Chondrocyte (in vitro differentiated cells): ENCODE measurements at places on chromosomes 16 and 17. TPM values are rescaled to one million over a fixed set of nuclear protein-coding genes. Genes with fewer than 3 reads are reported as not detected.

PIMREG gene
- total RNA-seq, result 5.2 to 7.4 TPM (median 7.0 TPM) in 3 replicates

DNA sequence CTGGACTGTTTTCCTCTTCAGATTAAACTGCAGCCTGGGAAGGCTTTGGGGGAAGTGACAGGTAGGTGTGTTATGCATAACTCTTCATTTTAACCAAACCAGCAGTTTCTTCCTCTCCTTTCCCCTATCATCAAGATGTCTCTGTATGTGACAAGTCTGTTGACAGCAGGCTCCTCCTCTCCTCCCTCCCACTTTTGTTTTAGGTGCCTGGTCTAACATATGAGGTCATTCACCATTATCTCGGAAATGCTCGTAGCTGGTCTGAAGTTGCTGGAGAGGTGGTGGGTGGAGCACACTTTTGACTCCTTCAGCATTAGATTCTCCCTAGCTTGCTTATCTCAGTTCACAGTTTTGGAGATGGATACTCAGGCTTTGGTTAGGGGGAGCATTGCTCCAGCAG, 571.0 kb upstream of the EEF2KMT start:
- H3K36me3 ChIP-seq, result no peaks in the 10 kb centered on the region
- no peaks in the 10 kb centered on the region for H3K27me3 ChIP-seq
- no peak overlapping the region for H3K4me3 ChIP-seq
- no peak for DNase-seq

TBC1D3E gene
- total RNA-seq, result not detected in 3 replicates

RCVRN gene
- total RNA-seq, result not detected in 3 replicates

DNA sequence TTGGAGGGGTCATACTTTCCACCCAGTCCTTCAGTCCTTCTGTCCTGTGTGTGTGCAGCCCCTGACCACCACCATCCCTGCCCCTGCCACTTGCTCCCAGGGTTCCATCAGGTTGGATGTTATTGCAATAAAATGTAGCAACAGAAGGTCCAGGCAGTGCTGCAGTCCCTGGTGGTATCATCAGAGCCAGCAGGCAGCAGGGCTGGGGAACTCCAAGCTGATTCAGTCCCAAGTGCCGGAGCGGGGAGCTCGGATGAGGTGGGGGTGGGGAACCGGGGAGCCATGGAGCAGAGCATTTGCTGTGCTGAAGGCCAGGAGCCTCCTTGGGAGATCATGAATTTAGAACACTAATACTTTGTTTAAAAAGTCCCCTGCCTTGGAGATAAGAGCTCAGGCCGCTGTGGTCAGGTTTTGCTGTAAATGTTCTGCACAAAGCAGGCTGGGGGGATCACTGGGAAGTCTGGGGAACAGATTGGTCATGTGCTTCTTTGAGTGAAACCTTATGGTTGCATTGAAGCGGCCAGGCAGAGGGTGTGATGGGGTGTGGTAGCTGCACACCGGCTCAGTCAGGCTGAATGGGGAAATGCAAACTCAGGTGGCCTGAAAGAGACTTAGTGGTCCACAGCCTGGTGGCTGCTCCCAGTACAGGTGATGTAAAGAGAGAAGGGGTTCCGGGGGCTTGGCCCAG, 225.9 kb downstream of the SEC14L1 start:
- H3K36me3 ChIP-seq, result no peaks in the 10 kb centered on the region
- no peak overlapping the region for H3K4me3 ChIP-seq
- peak overlapping the region; percentile 94 for H3K27ac ChIP-seq
- peak; percentile 65 for DNase-seq

DNA sequence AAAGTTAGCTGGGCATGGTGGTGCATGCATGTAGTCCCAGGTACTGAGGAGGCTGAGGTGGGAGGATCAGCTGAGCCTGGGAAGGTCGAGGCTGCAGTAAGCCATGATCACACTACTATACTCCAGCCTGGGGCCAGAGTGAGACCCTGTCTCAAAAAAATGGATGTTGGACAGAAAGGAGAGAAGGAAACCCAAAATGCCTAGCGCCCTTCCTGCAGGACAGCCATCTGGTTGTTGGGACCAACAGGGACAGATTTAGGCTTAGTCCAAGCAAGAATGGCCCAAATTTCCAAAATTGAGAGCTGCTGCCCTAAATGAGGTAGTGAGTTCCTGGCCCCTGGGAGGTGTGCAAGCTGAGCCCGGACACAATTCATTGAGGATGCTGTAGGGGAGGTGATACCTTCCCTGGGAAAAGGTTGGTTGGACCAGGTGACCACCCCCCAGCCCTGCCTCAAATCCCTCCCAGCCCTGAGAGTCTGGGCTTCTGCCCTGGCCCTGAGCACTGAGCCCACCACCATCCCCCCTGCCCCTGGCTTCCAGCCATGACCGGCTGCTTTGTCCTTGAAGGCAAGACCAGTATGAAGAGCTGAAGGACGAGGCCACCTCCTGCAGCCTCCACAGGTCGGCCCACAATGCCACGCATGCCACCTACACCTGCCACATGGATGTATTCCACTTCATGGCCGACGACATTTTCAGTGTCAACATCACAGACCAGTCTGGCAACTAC, 35.1 kb downstream of the IL21R start:
- H3K4me3 ChIP-seq, result no peak overlapping the region
- peak; percentile 79 for DNase-seq
- H3K36me3 ChIP-seq, result peaks cover 4% of the 10 kb centered on the region
- H3K27ac ChIP-seq, result no peak overlapping the region
- no peaks in the 10 kb centered on the region for H3K27me3 ChIP-seq
- peaks cover 13% of the 10 kb centered on the region for H3K4me1 ChIP-seq

MYH1 gene
- not detected in 3 replicates for total RNA-seq

- no peaks in the 10 kb centered on the region for H3K27me3 ChIP-seq
- peak overlapping the region; percentile 5 for H3K4me3 ChIP-seq
- H3K36me3 ChIP-seq, result no peaks in the 10 kb centered on the region
- DNase-seq, result no peak
Measured at GRCh38 chr17:43841282-43841681, 5.7 kb upstream of the CD300LG start.

DNA sequence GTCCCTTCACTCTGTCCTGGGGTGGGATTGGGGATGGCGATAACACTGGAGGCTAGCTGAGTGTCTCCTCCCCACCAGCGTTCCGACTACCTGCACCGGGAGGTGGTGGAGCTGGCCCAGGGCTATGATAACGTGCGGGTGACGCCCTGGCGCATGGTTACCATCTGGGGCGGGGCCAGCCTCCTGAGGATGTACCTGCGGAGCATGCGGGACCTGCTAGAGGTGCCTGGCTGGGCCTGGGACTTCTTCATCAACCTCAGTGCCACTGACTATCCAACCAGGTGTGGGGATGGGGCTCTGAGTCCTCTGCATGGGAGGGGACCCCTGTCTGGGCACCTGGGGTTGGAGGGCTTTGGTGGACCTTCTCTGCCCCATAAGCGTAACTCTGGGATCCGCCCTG, 8.8 kb downstream of the XYLT2 start:
- no peak overlapping the region for H3K27ac ChIP-seq
- no peak for DNase-seq
- H3K4me1 ChIP-seq, result peaks cover 5% of the 10 kb centered on the region
- no peaks in the 10 kb centered on the region for H3K27me3 ChIP-seq

MSLN gene
- total RNA-seq, result 0.41 TPM in 1 of 3 replicates, not detected in the others

DNA sequence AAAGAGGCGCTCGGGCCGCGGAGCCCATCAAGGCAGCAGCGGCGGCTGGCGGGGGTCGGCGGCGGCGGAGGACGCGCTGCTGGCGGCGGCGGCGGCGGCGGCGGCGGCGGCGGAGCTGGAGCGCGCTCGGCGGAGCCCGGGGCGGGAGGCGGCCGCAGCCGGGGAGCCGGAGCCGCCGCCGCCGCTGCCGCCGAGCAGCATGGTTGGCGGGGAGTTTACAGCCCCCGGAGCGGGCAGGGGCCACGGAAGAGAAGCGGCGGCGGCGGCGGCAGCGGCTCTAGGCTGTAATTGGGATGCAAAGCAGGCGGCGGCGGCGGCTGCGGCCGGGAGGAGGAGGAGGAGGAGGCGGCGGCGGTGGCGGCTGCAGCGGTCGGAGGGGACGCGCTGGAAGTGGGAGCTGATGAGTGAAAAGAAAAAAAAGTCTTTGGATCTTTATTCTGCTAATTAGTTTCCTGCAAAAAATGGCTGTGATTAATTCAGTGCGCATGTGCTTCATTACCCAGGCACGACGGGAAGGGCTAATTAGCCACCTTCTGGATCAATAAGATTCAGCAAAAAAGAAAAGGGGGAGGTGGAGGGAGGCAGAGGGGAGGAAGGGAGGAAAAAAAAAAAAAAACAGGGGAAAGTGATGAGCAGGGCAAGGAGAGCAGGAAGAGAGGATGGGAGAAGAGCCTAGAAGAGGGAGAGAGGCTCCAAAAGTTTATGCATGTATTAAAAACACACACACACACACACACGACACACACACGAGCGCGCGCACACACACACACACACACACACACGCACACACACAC, 10.9 kb upstream of the ZFHX3 start:
- H3K27ac ChIP-seq, result peak overlapping the region; percentile 100
- no peaks in the 10 kb centered on the region for H3K27me3 ChIP-seq
- no peak for DNase-seq
- peaks cover 46% of the 10 kb centered on the region for H3K4me1 ChIP-seq
- peak overlapping the region; percentile 93 for H3K4me3 ChIP-seq

- peaks cover 37% of the 10 kb centered on the region for H3K36me3 ChIP-seq
- H3K4me3 ChIP-seq, result no peak overlapping the region
- H3K27me3 ChIP-seq, result no peaks in the 10 kb centered on the region
- H3K27ac ChIP-seq, result no peak overlapping the region
- peak; percentile 81 for DNase-seq
Measured at GRCh38 chr16:68346892-68347480, 36.2 kb downstream of the PRMT7 start.

IL17C gene
- not detected in 3 replicates for total RNA-seq

DNA sequence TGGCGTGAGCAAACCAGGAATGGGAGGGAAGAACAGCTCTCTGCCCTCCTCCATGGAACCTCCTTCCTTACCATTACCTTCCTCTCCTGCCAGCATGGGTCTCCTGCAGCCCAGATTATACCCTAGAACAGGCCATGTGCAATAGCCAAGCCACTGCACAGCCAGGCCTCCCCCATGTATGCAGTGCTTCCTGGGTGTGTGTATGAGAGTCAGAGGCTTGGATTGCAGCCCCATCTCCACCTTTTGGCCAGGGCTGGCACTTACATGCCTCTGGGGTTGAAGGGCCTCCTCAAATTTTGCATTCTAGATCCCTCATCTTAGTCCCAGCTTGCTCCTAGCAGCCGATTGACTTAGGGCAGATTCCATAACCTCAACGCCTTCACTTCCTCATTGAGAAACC, 133.7 kb downstream of the GSG1L start:
- no peaks in the 10 kb centered on the region for H3K4me1 ChIP-seq
- H3K36me3 ChIP-seq, result no peaks in the 10 kb centered on the region
- H3K27ac ChIP-seq, result no peak overlapping the region
- no peak overlapping the region for H3K4me3 ChIP-seq
- DNase-seq, result no peak

- H3K27ac ChIP-seq, result peak overlapping the region; percentile 55
- DNase-seq, result no peak
- H3K4me1 ChIP-seq, result peaks cover 21% of the 10 kb centered on the region
- H3K36me3 ChIP-seq, result peaks cover 58% of the 10 kb centered on the region
- no peaks in the 10 kb centered on the region for H3K27me3 ChIP-seq
Measured at GRCh38 chr17:59652119-59652518, 32.4 kb downstream of the CLTC start.

BCL7C gene
- 34.6 to 37.5 TPM (median 37.3 TPM) in 3 replicates for total RNA-seq

- H3K27me3 ChIP-seq, result no peaks in the 10 kb centered on the region
- H3K4me1 ChIP-seq, result peaks cover 19% of the 10 kb centered on the region
- peak overlapping the region; percentile 64 for H3K4me3 ChIP-seq
- H3K36me3 ChIP-seq, result peaks cover 5% of the 10 kb centered on the region
Measured at GRCh38 chr17:36592316-36592715, 637 bp downstream of the DHRS11 start.

DNA sequence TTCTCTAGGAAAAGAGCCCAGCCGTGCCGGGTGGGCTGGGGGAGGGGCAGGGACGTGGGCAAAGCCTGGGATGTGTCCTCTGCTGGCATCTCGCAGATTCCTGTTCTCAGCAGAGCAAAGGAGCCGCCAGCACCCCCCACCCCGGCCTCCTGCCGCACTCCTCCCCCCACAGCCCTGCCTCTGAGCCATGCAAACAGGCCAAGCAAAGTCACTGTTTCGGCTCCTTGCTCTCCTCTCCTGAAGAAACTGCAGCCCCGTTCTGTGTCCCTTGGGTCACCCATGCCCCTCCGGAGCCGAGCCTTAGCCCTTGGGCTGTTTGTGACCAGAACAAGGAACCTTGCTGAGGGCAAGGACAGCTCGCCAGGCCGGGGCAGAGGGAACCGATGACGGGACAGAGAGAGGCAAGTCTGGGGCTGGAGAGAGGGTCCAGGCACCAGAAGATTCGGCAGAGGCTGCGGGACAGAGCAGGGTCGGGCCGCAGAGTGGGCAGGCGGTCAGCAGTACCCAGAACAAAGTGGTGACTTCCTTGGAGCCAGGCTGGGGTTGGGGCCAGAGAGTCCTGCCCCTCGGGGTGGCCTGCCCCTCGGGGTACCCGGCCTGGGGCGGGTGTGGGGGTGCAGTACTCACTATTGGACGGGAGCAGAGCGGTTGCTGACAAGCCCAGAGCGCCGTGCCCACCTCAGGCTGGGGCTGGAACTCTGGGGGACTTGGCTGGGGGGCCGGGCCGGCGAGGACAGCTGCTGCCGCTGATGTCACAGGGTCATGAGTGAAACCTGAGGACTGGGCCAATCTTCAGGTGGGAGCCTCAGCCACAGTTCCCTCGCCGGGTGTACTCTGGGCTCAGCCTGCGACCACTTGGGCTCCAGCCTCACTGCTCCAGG, 9.2 kb upstream of the PRR29 start:
- peaks cover 31% of the 10 kb centered on the region for H3K4me1 ChIP-seq

- H3K27me3 ChIP-seq, result no peaks in the 10 kb centered on the region
- peak overlapping the region; percentile 23 for H3K27ac ChIP-seq
- H3K4me3 ChIP-seq, result no peak overlapping the region
- H3K36me3 ChIP-seq, result peaks cover 35% of the 10 kb centered on the region
- peaks cover 11% of the 10 kb centered on the region for H3K4me1 ChIP-seq
Measured at GRCh38 chr16:8905795-8906591, 23.8 kb downstream of the LITAFD start.

GRCh38 chr17:9336817-9337216, 238.8 kb downstream of the STX8 start:
- peaks cover 8% of the 10 kb centered on the region for H3K36me3 ChIP-seq
- H3K4me1 ChIP-seq, result no peaks in the 10 kb centered on the region
- H3K4me3 ChIP-seq, result no peak overlapping the region
- H3K27ac ChIP-seq, result no peak overlapping the region
- H3K27me3 ChIP-seq, result no peaks in the 10 kb centered on the region

KRT12 gene
- total RNA-seq, result not detected in 3 replicates

DNA sequence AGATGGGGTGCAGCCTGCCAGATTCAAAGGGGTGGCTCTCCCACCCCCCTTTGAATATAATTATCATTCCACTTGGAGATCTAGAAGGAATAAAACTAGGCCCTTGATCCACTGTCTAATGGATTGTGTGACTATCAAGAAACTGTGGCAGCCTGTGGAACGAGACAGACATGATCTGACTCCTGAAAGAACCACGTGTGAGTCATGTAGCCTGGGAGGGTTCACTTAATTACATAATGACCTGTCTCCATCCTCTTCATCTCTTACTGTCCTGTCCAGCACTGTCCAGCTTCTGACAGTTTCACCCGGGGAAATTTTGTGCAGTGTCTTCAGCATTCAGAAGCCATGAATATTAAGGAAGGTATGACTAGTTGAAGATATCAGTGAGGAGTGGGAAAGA, 43.3 kb upstream of the CDH13 start:
- H3K27ac ChIP-seq, result no peak overlapping the region
- H3K4me1 ChIP-seq, result no peaks in the 10 kb centered on the region
- no peaks in the 10 kb centered on the region for H3K36me3 ChIP-seq
- no peak overlapping the region for H3K4me3 ChIP-seq
- DNase-seq, result no peak
- peaks cover 10% of the 10 kb centered on the region for H3K27me3 ChIP-seq
